IMR-90 (cell line): ENCODE measurements at places on chromosomes 16 and 17. TPM values are rescaled to one million over a fixed set of nuclear protein-coding genes. Genes with fewer than 3 reads are reported as not detected.

SLC35G6 gene
- total RNA-seq = not detected in 2 replicates

CCDC154 gene
- total RNA-seq = under 0.01 TPM in 1 of 2 replicates, not detected in the other

PLD6 gene
- 1.1 TPM in 2 replicates for total RNA-seq

CCL7 gene
- 0.18 and 0.28 TPM in 2 replicates for total RNA-seq

MSRB1 gene
- total RNA-seq = 11.9 and 17.0 TPM in 2 replicates

CCL3 gene
- not detected in 2 replicates for total RNA-seq

NPIPB13 gene
- total RNA-seq = 0.28 and 0.54 TPM in 2 replicates

MYO15A gene
- 0.18 and 0.56 TPM in 2 replicates for total RNA-seq

TPSB2 gene
- not detected in 2 replicates for total RNA-seq

HOXB7 gene
- 1.8 and 3.3 TPM in 2 replicates for total RNA-seq

ST6GALNAC2 gene
- total RNA-seq = not detected in 2 replicates

SDR42E1 gene
- total RNA-seq = 0.28 and 0.72 TPM in 2 replicates

TERB1 gene
- total RNA-seq = under 0.01 TPM in 1 of 2 replicates, not detected in the other

NOMO2 gene
- total RNA-seq = 89.7 and 103 TPM in 2 replicates

PRRT2 gene
- total RNA-seq = 0.90 and 1.4 TPM in 2 replicates

TRPV2 gene
- 27.2 and 30.8 TPM in 2 replicates for total RNA-seq

FBXO39 gene
- not detected in 2 replicates for total RNA-seq

TEX14 gene
- not detected in 2 replicates for total RNA-seq

C16orf74 gene
- 4.5 and 5.0 TPM in 2 replicates for total RNA-seq

SALL1 gene
- 0.83 and 0.90 TPM in 2 replicates for total RNA-seq

KRTAP17-1 gene
- not detected in 2 replicates for total RNA-seq

NPW gene
- 0.18 TPM in 1 of 2 replicates, not detected in the other for total RNA-seq

CD300E gene
- total RNA-seq = not detected in 2 replicates

ZBTB4 gene
- total RNA-seq = 6.3 and 8.3 TPM in 2 replicates

C16orf78 gene
- total RNA-seq = not detected in 2 replicates

AANAT gene
- not detected in 2 replicates for total RNA-seq

ANKS4B gene
- not detected in 2 replicates for total RNA-seq

KCNG4 gene
- not detected in 2 replicates for total RNA-seq

NUPR1 gene
- total RNA-seq = 5.8 and 10.2 TPM in 2 replicates

GPR142 gene
- not detected in 2 replicates for total RNA-seq

CHST6 gene
- total RNA-seq = under 0.01 TPM in 2 replicates

TOM1L1 gene
- 17.2 and 20.1 TPM in 2 replicates for total RNA-seq

KRT33A gene
- total RNA-seq = not detected in 2 replicates

HAP1 gene
- under 0.01 TPM in 1 of 2 replicates, not detected in the other for total RNA-seq

OR1A1 gene
- total RNA-seq = not detected in 2 replicates

TBC1D3B gene
- total RNA-seq = not detected in 2 replicates

PLEKHG4 gene
- total RNA-seq = 8.3 and 14.0 TPM in 2 replicates

UBTF gene
- total RNA-seq = 42.1 and 49.4 TPM in 2 replicates

MYLK3 gene
- total RNA-seq = under 0.01 TPM in 2 replicates

MSI2 gene
- 16.0 and 18.1 TPM in 2 replicates for total RNA-seq

MRPS23 gene
- total RNA-seq = 37.3 and 41.7 TPM in 2 replicates

KRTAP4-3 gene
- not detected in 2 replicates for total RNA-seq

FBXW10 gene
- not detected in 2 replicates for total RNA-seq

ABCA3 gene
- total RNA-seq = 0.18 TPM in 1 of 2 replicates, not detected in the other

GNGT2 gene
- total RNA-seq = 0.18 and 0.56 TPM in 2 replicates

COX6A2 gene
- not detected in 2 replicates for total RNA-seq

EXOC3L1 gene
- total RNA-seq = not detected in 2 replicates

ENPP7 gene
- not detected in 2 replicates for total RNA-seq

KRTAP4-9 gene
- not detected in 2 replicates for total RNA-seq

CACNG3 gene
- total RNA-seq = not detected in 2 replicates

AIPL1 gene
- not detected in 2 replicates for total RNA-seq

GPR179 gene
- total RNA-seq = not detected in 2 replicates

ZNF287 gene
- 6.9 and 7.0 TPM in 2 replicates for total RNA-seq

ATP6V0D1 gene
- total RNA-seq = 112 and 128 TPM in 2 replicates

CMTM1 gene
- total RNA-seq = 0.54 and 1.7 TPM in 2 replicates

HSD17B2 gene
- 0.18 and 0.28 TPM in 2 replicates for total RNA-seq

AGRP gene
- total RNA-seq = not detected in 2 replicates

DNAH17 gene
- not detected in 2 replicates for total RNA-seq
